ENCODE measurements at places on chromosomes 7 and 10.

DNA sequence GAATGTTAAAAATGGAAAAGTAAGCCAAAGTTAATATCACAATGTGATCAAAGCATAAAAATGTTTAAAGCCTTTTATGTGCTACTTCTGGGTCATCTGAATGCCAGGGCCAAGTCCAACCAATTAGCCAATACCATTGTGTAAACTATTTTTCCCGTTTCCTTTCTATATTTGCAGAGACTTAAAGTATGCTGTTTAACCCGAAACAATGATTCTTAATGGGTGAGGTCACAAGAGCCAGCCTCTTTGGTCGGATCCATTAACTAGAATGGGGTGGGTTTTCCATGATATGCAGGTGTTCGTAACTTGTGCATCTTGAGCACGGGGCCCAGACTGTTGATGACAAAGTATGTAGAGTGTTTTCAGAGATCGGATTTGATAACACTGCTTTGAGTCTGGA lies 111.3 kb upstream of the IGFBP3 start:
- no peak for DNase-seq

GRCh38 chr10:119316002-119316358 lies 108.6 kb downstream of the GRK5 start:
- DNase-seq, result no peak

GRCh38 chr7:120617275-120617674 lies 240.7 kb downstream of the TSPAN12 start:
- DNase-seq, result no peak

- DNase-seq, result no peak
Measured at GRCh38 chr10:70911386-70911785, 23.0 kb upstream of the PCBD1 start.

DNA sequence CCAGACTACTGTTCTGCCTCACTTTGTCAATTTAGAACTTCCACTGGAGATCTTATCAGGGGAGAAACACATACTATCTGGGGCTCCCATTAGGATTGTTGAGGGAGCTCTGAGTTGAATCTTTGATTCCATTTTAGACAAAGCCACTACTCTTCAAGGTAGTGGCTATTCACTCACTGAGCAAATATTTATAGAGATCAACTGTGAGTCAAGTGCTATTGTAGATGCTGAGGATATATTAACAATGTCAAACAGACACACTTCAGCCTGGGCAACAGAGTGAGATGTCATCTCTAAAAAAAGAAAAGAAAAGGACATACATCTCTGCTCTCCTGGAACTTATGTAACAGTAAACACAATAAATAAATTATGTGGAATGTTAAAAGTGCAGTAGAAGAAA lies 315.3 kb downstream of the PTEN start:
- DNase-seq, result no peak

DNA sequence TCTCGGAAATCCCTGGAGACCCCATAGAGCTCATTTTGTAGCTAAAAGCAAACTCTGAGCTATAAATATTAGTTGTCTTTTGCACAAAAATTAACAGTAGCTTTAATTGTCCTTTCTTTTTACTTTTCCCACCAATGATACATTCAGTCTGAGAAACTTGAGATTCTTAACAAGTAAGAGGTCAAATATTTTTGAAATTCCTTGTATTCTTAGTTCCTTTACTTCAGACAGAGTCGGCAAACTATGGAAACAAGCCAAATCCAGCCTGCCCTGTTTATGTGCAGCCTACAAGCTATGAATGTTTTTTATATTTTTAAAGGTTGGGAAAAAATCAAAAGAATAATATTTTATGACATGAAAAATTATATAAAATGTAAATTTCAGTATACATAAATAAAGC lies 146.6 kb downstream of the CTNNA3 start:
- DNase-seq, result no peak

DNA sequence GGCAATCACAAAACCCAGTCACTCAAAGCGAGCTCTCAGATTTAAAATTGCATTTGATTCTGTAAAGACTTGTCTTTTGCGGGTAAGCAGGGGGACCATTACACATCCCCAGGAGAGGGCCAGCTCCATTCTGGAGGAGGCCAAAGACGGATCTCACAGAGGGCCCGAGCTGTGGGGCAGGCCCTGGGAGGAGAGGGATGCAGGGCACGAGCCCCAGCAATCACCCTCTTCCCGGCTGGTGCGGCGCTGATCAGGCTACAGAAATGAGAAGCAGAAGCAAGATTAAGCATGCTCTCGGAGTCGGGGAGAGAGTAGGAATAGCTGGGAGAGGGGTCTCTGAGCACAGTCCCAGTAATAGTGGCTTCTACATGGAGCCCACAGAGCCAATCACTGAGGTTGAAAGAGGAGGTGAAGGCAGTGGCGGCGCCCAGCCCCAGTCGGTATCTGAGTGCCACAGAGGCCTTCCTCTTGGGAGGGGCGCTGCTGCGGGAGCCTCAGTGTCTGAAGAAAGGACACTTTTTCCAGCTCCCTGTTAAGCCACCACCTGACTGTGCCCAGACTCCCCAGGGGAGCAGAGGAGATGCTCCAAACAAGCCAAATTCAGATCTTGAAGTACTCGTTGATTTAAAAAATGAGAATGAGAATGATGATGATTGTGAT lies 7.1 kb downstream of the CXCL12 start:
- no peak for DNase-seq

DNA sequence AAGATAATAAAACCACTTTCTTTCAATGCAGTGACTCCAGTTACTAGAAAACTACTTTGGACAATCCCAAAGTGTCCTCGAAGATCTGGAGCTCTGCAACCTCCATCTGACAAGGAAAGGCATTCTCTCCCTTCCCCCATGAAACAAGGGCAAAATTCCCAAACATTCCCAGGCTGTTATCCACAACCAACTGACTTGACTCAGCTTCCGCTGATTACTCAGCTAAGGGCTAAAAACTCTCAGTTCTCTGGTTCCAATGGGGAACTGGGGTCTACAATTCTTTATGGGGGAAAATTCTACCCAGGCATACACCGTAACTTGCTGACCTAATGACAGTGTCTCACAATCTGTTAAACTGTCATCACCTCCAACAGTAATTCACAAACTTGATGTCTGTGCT lies 48.4 kb downstream of the SFMBT2 start:
- no peak for DNase-seq

DNA sequence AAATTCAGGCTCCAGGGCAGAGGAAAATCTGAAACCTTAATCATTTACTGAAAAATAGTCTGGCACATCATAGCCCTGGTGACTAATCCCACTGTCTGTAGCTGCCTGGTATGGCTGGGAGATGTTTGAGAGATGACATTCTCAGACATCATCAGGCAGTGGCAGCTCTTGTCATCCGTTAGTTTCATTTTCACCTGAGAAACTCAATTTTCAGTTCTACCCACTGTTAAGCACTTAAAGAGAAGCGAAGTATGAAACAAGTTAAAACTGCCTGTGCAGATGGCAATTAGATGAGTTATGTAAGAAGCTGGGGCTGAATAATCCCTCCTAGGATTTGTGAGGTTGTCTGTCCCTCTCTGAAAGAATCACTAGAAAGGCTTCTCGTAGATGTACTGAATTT lies 150.2 kb downstream of the NSUN6 start:
- DNase-seq, result no peak

DNA sequence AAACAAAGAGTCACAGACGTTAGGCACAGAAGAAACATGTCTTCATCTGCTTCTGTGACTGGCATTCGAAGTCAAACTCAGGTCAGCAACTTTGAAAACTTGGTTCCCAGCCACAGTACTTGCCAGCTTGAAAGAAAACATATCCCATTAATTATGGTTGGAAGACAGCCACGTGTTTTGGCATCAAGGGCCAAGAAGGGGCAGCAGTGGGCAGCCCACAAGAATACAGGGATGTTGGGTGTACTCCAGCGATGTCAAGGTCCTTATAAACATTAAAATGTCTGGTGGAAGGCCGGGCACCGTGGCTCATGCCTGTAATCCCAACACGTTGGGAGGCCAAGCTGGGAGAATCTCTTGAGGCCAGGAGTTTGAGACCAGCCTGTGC lies 29.5 kb downstream of the JCAD start:
- no peak for DNase-seq

DNA sequence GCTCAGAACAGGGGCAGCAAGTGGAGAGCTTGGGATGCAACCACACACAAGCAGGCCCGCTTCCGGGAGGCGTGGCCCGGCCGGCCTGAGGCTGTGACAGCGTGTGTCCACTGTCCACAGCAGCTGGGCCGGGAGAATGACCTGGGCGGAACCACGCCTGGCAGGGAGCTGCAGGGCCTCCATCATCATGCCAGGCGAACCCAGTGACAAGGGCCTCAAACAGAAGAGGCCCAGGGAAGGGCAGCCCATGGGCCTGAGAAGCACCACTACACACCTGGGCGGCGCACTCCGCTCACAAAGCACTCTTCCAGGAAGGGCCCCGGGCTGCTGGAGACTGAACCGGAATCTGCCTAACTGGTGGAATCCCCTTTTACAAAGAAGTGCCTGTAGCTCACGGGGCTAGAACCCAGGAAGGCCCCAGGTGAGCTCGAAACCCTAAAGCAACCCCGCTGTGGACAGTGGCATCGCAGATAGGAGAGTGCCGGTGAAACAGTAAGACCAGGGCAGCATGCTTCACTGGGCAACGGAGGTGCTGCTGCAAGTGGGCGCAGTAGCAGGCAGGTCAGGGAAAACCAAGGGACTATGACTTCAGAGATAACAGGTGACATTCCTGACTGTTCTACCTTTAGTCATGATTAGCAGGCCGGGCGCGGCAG lies 66.0 kb downstream of the MAD1L1 start:
- no peak for DNase-seq

DNA sequence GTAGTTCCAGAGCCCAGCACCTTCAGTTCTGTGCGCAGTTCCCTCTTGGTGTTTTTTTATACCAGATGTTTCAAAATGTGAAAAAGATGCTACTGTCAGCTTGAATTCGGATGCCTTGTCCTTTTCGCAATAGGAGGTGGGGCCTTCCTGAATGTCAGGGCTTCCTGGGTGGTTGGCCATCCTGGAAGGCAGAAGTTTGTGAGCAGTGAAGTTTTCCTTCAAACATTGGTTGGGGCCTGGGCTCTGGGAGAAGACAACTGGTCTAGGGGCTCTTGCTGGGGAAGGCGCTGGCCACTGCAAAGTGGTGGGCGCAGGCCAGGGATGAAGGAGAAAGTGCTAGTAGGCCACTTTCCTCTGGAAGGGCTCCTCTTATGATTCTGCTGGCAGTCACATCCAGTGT lies 56.8 kb upstream of the JAZF1 start:
- no peak for DNase-seq

GRCh38 chr7:5854738-5855137 lies 25.9 kb upstream of the OCM start:
- no peak for DNase-seq

GRCh38 chr7:88492153-88492552 lies 185.5 kb upstream of the STEAP4 start:
- DNase-seq, result no peak

DNA sequence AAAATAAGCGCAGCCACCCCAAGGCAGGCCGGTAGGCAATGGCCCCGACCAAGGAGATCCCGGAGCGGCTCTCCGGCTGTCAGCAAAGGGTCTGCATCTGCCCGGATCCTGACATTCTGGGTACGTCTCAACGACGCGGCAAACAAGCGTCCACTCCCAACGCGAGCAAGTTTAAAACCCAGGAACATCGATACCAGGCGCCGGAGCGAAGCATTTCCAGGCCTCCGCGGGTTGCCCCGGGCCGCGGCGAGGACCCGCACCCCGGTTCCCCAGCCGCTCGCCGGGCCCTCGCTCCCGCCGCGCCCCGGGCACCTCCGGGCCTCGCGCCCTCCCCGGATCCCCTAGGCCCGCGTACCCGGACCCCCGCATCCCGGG lies 453 bp downstream of the URGCP start:
- peak; percentile 40 for DNase-seq

DNA sequence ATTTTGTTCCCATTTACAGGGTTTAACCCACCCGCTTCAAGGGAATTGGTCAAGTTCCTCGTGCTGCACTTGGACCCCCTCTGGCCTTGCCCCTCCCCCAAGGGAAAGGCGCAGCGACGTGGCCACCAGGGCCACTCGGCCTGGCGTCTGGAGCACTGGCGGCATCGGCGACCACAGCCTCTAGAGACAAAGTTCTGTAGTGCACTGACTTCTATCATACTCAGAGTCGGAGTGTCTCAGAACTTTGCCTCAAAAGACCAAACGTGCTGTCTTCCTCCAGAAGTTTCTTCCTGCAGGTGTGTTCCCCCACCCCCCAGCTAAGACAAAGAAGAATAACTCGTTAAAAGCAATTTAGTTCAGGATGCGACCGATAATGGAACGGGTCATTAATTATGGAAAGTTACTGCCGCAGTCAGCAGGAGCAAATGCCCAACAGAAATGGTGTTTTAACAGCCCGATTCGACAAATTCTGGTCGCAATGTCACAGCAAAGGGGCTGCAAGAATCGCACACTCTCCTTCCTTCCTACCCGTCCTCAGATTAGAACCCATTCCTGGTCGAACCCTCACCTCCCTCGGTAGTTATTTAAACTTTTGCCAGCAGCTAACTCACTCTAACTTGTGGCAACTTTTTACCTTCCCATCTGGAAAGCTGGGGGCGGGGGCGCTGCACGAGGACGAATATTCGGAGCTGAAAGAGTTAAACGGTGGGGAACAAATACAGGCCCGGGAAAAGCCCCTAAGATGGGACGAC lies 202.1 kb upstream of the NFE2L3 start:
- no peak for DNase-seq

DNA sequence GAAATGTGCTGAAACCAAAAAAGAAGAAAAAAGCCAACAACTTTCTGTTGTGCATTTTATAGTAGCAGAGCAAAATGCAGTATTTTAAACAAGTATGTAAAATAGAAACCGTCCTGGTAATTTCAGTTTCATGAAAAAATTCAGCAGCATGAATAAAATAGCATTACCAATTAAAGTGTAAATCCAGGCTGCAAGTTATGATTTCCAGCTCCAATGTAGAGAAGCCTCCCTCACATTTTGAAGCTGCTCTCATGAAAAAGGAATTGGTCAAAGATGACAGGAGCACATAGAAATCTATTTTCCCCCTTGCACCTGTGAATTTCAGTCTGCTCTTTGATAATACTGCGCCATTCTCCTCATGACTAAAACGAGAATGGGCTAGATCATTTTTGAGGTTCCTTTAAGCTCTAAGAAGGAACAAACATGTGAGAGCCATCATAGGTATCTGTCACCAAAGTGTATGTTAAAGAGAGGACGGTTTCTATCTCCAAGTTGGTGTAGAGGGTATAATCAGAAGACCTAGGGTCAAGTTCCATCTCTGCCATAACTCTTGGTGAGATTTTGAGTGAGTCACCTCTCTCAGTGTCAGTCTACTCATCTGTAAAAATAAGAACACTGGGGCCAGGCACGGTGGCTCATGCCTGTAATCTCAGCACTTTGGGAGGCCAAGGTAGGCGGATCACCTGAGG lies 107.5 kb downstream of the MTPAP start:
- no peak for DNase-seq
